ENCODE measurements at places on chromosomes 7 and 10.

DNA sequence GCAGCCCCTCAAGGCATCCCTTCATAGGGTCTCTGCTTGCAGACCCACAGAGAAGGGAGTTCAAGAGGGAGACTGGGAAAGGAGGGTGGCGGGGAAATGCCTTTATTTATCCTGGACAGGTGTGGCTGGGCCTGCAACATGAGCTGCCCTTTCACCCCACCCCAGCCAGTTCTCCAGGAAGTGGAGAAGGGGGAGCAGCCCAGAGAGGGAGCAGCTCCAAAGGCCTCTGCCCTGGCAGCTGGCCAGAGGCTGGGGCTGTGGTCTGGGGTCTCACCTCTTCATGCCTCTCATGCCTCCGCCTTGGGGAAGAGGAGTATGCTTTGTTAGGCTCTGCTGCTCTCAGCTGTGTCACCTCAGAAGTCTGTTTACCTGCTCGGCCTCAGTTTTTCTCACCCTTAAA lies 3.1 kb downstream of the LDB3 start:
- no peak for DNase-seq

GRCh38 chr7:5456409-5456808 lies 32.8 kb upstream of the TNRC18 start:
- DNase-seq, result no peak

GRCh38 chr10:116542007-116542677 lies 3.6 kb upstream of the PNLIP start:
- DNase-seq, result no peak

DNA sequence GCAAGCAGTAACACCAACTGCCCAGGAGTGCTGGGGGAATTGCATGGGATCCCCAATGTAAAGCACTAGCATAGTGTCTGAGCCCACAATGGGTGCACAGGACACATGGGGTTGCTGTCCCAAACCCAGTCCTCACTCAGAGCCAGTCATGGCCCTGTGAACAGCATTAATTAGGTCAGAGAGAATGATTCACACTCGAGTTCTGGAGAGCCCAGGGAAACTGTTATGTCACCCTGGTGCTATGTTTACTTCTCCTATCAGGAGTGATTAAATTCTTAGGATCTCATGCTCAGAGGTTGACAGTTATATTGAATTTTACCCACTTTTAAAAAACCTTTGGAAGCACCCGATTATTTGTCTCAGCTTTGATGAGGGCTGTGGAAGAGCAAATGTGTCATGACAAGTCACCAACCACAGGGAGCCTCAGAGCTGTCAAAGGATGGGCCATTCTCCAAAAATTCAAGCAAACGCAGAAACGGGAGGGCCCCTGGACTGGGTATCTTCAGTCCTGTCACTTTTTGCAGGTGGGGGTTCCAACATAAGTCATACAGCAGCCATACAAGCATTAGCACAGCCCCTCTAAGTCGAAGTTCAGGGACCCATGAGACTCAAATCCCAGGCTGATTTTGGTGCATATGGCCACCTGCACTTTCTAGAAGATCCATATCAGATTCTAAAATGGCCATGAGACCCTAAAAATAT lies 1.3 kb upstream of the RASSF4 start:
- no peak for DNase-seq

DNA sequence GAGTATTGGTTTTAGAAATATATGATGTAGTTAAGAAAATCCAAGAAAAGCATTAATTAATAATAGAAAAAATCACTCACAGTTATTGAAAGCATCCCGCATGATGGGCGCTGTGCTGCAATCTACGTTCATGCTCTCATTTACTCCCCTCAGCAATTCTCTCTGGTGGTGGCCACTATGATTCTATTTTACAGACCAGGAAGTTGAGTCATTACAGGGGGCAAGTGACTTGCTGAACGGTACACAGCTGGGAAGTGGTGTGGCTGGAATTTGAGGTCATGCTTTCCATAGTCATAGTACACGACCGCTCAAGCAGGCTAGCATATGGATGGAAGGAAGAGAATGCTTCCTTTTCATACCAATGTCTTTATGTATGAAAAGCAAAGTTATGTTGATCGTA lies 117.4 kb downstream of the TES start:
- DNase-seq, result no peak

DNA sequence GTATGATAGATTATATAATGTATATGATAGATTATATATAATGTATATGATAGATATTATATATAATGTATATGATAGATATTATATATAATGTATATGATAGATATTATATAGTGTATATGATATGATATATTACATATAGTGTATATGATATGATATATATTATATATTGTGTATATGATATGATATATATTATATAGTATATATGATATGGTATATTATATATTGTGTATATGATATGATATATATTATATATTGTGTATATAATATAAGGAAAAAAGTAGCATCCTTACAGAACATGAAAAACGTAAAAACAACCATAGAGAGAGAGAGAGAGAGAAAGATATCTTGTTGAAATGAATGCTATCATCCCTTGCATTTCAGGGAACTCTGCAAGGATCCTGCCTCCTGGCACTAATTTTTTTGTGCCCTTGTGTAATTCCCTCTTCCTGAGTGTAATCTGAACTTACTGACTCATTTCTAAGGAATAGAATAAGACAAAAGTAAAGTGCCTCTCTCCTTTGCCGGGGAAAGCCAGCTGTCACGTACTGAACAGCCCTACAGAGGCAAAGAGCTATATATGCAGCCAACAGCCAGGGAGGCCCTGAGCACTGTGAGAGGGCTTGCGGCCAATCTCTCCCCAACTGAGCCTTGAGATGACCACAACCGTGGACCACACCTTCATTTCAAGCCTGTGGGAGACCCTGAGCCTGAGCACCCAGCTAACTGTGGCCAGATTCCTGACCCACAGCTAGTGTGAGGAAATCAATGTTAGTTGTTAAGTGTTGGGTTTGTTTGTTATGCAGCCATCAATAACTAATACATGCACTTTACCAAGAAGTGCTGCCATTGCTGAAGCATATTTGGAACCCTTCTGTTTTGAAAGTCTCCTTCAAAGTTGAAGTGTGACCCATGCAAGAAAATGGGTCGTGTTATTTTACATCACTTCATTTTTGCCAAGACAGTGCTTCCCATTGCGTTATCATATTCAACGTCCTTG lies 61.1 kb upstream of the EZH2 start:
- no peak for DNase-seq

DNA sequence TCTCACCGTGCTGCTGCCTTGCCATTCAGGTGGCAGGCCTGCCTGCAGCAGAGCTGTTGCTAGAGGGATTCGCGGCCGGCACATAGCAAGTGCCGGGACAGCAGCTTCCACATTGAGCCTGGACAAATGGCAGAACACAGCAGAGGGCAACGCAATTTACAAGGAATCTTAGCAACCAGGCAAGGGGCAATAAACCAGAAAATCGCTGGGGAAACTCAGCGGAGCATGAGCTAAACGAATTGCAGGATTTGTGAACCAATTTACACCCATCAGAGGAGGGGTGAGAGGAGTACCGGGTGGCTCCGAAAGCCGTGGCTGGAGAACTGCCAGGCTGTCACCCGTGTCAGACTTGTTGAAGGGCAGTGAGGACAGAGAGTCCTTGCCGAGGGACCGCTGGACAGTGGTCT lies 58.6 kb upstream of the LOXL4 start:
- DNase-seq, result no peak

GRCh38 chr7:148914208-148914777 lies 30.2 kb upstream of the EZH2 start:
- peak; percentile 21 for DNase-seq

- DNase-seq, result no peak
These were observed 4.3 kb downstream of the PGAM2 start for GRCh38 chr7:44060948-44061644.

DNA sequence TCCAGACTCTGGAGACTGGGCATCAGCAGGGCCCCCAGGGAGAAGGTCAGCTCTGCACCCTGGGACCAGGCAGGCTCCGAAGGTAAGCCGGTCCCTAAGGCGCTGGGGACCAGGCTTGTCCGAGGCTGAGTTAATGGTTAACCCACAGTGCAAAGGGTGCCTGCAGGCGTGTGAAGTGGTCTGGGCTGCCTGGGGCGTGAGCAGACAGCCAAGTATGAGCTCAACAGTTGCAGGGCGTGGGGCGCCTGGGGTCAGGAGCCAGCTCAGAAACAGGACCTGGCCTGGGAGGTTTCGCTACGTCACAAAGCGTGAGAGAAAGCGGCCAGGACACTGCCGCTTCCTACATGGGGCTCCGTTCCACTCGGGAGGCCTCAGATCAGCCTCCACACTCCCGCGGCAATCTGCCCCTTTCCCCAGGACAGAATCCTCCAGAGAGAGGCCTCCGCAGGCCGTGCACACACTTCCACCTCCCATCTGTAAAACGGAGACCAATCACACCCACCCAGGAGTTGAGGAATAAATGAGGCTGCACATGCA lies 16.0 kb downstream of the PDGFA start:
- no peak for DNase-seq

DNA sequence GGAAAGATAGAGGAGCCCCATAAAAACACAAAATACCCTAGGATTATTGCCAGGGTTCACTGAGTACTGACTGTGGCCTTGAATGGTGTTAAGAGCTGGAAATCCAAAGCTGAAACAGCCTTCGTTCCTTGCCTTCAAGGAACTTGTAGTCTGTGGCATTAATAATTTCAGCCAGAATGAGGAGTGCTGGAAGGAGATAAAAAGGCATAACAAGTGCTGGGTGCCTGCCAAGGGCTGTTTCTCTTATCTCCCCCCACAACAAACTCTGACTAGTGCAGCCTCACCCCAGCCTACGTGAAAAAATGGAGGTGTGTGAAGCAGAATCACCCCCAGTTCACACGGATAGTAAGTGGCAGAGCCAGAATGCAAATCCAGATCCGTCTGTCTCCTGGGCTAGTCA lies 199.1 kb upstream of the LYZL2 start:
- DNase-seq, result no peak

GRCh38 chr7:159192013-159192412 lies 47.3 kb upstream of the VIPR2 start:
- DNase-seq, result no peak

DNA sequence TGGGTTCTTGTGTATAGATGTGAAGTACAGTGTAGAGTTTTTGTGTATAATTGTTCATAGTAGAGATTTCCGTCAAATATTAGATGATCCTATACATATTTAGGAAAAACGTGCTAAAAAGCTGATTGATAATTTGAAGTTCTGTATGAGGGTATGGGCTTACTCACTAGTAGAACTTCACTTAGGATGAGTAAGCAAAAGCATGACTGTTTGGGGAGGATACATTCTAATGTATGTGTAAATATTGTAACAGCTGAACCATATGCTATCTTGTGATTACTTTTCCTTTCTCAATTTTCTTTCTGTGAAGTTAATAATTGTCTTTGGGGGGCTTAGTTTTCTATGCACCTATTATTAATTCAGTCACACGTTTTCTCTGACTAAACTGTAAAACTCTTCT lies 53.2 kb upstream of the PDK4 start:
- no peak for DNase-seq
